ENCODE measurements at places on chromosomes 5 and 9.

GRCh38 chr9:35660966-35661415, 2.9 kb downstream of the CCDC107 start:
- peaks cover 15% of the 10 kb centered on the region for H3K36me3 ChIP-seq
- peak overlapping the region; percentile 100 for H3K27ac ChIP-seq
- no peaks in the 10 kb centered on the region for H3K27me3 ChIP-seq
- peak; percentile 74 for DNase-seq
- peaks cover 37% of the 10 kb centered on the region for H3K4me1 ChIP-seq

- DNase-seq, result no peak
- no peak overlapping the region for H3K27ac ChIP-seq
- no peaks in the 10 kb centered on the region for H3K27me3 ChIP-seq
- no peaks in the 10 kb centered on the region for H3K36me3 ChIP-seq
These were observed 8.5 kb downstream of the SPINK9 start for GRCh38 chr5:148343603-148344487.

DNA sequence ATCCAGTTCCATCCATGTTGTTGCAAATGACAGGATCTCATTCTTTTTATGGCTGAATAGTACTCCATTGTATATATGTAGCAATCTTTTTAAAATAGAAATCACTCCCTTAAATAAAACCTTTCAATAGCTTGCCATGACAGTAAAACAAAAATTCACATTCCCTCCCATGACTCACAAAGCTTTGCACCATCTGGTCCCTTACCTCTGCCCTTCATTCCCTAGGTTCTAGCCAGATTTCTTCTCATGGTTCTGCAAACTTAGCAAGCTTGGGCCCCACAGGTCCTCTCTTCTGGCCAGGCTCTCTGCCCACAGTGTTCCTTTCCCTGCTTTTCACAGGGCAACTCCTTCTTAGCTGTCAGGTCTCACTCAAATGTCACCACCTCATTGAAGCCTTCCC, 4.3 kb upstream of the SPOCK1 start:
- no peaks in the 10 kb centered on the region for H3K36me3 ChIP-seq
- no peak overlapping the region for H3K27ac ChIP-seq
- DNase-seq, result no peak
- H3K27me3 ChIP-seq, result peaks cover 4% of the 10 kb centered on the region
- no peak overlapping the region for H3K4me3 ChIP-seq
- H3K4me1 ChIP-seq, result peaks cover 5% of the 10 kb centered on the region

GRCh38 chr5:151060742-151061141, 20.1 kb downstream of the TNIP1 start:
- peaks cover 63% of the 10 kb centered on the region for H3K4me1 ChIP-seq
- peak overlapping the region; percentile 10 for H3K27ac ChIP-seq
- H3K36me3 ChIP-seq, result peaks cover 52% of the 10 kb centered on the region
- H3K27me3 ChIP-seq, result no peaks in the 10 kb centered on the region
- DNase-seq, result no peak

- DNase-seq, result no peak
- no peak overlapping the region for H3K27ac ChIP-seq
- no peaks in the 10 kb centered on the region for H3K36me3 ChIP-seq
- H3K27me3 ChIP-seq, result no peaks in the 10 kb centered on the region
These were observed 95.4 kb downstream of the PAM start for GRCh38 chr5:102850503-102850902.

DNA sequence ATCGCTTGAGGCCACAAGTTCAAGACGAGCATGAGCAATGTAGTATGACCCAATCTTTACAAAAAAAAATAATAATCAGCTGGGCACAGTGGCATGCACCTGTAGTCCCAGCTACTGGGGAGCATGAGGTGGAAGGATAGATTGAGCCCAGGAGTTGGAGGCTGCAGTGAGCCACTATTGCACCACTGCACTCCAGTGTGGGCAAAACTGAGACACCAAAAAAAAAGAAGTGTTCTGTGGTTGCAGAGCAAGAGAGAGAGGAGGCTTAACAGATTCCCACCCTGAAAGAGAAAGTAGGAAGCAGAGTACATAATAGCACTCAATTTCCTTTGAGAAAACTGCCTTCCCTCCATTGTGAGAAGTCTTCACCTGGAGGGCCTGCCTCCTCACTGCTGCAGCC, 52.6 kb downstream of the ALDH7A1 start:
- H3K36me3 ChIP-seq, result peaks cover 14% of the 10 kb centered on the region
- H3K27me3 ChIP-seq, result no peaks in the 10 kb centered on the region
- no peak for DNase-seq
- H3K27ac ChIP-seq, result no peak overlapping the region
- no peak overlapping the region for H3K4me3 ChIP-seq

GRCh38 chr5:39414426-39414825, 10.4 kb downstream of the DAB2 start:
- no peaks in the 10 kb centered on the region for H3K27me3 ChIP-seq
- peaks cover 14% of the 10 kb centered on the region for H3K36me3 ChIP-seq
- DNase-seq, result no peak
- H3K4me3 ChIP-seq, result no peak overlapping the region

GRCh38 chr5:141172381-141173204, at the start of gene PCDHB7:
PCDHB7 (plus strand) TSS chr5:141172644; CDS start chr5:141172836, 192 bp downstream.
- H3K4me3 ChIP-seq, result peak within 1 kb of the TSS; percentile 33
- H3K27me3 ChIP-seq, result peaks cover 3% of the 10 kb centered on the region
- no peaks in the 10 kb centered on the region for H3K4me1 ChIP-seq
- no peak for DNase-seq
- H3K27ac ChIP-seq, result no peak within 1 kb of the TSS
- H3K36me3 ChIP-seq, result no peaks in the 10 kb centered on the region

DNA sequence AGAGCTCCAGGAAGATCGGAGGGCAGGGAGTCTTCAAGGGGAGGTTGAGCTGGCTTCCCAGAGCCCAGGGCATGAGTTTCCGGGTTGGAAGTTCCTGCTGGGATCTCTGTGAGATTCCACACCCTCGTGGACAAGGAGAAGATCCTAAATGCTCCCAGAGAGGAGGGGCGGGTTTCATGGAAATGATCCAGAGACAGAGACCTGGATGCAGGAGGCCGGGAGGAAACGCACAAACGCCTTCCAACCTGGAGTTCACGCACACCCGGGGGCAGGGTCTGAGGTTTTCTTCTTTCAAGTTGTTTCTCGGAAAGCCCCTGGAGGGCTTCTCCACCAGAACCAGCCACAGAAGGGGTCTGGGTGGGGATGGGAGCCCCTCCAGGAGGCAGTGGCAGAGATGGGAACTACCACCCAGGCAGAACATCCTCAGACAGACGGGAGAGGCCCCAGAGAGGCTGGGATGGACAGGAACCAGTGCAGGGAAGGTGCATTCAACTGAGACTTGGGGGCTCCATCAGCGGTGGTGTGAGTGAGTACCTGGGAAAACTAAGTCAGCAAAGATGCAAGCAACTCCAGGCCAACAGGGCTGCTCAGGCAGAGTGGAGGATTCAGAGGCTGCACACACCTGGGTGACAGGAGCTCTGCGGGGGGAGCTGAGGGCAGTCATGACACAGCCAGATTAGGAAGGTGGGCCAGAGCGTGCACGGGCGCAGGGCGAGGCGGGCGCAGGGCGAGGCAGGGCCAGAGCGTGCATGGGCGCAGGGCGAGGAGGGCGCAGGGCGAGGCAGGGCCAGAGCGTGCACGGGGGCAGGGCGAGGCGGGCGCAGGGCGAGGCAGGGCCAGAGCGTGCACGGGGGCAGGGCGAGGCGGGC, 52.1 kb upstream of the EXOC3 start:
- peaks cover 22% of the 10 kb centered on the region for H3K27me3 ChIP-seq
- no peak overlapping the region for H3K27ac ChIP-seq
- H3K4me3 ChIP-seq, result no peak overlapping the region
- peak; percentile 53 for DNase-seq

DNA sequence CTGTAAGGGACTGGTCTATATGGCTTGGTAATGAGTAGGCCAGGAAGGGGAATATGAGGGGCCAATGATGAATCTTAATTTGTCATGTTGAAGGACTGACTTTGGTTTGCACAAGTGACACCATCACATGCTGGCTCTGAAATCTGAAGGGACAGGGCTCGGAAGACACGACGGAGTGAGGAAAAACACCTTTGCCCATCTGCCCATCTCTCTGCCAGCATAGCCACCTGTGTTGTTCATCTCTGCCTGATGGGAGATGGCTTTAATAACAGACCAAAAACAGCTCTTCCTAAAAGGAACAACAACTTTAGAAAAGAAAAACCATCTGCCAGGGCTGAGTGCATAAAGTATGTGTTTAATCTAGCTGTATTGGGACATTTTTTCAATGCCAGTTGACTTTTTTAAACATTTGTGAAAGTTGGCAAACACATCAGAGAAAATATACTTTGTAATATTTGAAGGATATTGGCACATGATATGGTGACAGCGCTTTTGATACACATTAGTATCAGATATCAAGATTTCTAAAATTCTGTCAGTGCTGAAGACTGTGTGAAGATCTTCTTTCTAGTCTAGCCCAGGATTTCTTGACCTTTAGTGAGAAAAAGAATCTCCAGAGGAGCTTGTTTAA, 27.1 kb downstream of the ABLIM3 start:
- H3K27me3 ChIP-seq, result no peaks in the 10 kb centered on the region
- no peak overlapping the region for H3K27ac ChIP-seq
- no peak overlapping the region for H3K4me3 ChIP-seq
- DNase-seq, result no peak
- no peaks in the 10 kb centered on the region for H3K4me1 ChIP-seq

- H3K4me3 ChIP-seq, result no peak overlapping the region
- no peak for DNase-seq
- no peak overlapping the region for H3K27ac ChIP-seq
- peaks cover 7% of the 10 kb centered on the region for H3K4me1 ChIP-seq
- no peaks in the 10 kb centered on the region for H3K27me3 ChIP-seq
These were observed 168.9 kb downstream of the MUSK start for GRCh38 chr9:110837401-110838005.

DNA sequence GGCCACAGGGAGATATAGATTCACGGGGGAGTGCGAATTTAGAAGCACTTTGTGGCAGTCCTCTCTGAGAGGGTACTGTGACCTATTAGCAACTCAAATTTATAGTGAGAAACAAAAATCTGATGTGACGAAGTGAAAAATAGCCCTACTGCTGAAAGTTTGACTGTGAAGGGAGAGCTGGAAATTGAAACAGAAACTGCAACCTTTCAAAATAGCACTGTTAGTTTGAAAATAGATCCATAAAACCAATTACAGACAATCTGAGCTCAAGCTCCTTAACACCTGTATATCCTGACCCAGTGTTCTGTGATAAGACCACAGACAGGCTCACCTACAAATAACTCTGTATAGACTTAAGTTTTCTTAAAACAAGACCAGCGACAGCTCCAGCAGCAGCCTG, 420.1 kb downstream of the IRX1 start:
- H3K4me1 ChIP-seq, result peaks cover 13% of the 10 kb centered on the region
- no peaks in the 10 kb centered on the region for H3K27me3 ChIP-seq
- H3K36me3 ChIP-seq, result no peaks in the 10 kb centered on the region

DNA sequence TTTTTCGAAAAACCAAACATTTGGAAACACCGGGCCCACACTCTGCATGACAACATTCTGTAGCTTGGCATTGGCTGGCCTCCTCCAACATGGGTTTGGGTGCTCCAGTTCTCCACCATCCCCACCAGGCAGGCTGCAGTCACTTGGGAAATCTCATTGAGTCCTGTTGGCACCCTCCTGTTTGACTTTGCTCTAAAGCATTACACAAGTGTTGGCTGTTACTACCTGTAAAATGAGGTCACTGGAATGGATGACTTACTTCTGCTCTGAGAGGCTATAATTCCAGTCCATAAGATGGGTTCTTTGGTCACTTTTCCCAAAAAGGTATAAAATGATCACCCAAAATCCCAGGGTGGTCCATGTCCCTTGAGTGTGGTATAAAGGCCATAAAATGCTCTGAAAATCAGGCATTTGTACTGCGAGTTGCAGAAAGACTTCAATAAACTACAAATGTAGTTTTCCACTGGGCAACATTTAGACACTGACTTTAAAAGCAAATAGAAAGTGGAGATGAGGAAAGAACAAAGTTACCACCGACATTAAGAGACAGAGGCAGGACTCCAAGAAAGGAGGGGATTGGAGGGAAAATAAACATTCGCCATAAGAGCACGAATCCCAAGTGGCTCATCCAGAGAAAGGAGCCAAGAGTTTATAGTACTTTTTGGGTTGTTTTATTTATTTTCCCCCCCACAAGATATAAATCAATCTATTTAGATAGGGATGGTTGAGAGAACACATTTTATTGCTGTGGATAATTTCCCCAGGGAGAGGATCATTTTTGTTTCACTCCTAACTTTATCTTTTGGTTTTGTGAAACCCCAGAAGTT, 295.1 kb downstream of the TLE1 start:
- H3K4me3 ChIP-seq, result no peak overlapping the region
- no peaks in the 10 kb centered on the region for H3K36me3 ChIP-seq
- H3K27ac ChIP-seq, result peak overlapping the region; percentile 41
- peaks cover 28% of the 10 kb centered on the region for H3K4me1 ChIP-seq
- DNase-seq, result no peak
- no peaks in the 10 kb centered on the region for H3K27me3 ChIP-seq

DNA sequence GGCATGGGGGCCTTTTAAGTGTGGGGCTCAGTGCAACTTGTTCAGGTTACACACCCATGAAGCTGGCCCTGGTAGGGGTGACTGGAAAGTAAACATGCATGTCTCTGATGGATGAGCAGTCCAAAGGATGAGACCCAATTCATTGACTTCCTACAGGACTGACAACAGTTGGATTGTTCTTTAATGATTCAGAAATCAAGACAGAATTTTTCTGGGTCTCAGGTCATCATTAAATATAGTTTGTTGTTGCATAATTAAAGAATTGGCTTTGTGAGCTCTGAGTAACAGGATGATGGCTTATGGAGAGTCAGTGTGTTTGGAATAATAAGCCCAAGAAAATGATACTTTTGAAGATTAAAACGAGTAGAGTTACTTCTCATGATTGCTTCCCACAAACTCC, 604.2 kb upstream of the CLINT1 start:
- no peak for DNase-seq
- H3K4me1 ChIP-seq, result no peaks in the 10 kb centered on the region
- no peak overlapping the region for H3K27ac ChIP-seq
- H3K27me3 ChIP-seq, result no peaks in the 10 kb centered on the region
- H3K4me3 ChIP-seq, result no peak overlapping the region

- H3K4me3 ChIP-seq, result peak overlapping the region; percentile 92
- no peak for DNase-seq
- no peaks in the 10 kb centered on the region for H3K27me3 ChIP-seq
- H3K4me1 ChIP-seq, result peaks cover 17% of the 10 kb centered on the region
- peak overlapping the region; percentile 88 for H3K27ac ChIP-seq
These were observed 500 bp downstream of the URM1 start for GRCh38 chr9:128371630-128372117.

- no peaks in the 10 kb centered on the region for H3K36me3 ChIP-seq
- H3K27me3 ChIP-seq, result no peaks in the 10 kb centered on the region
- DNase-seq, result peak; percentile 85
These were observed 51.7 kb downstream of the RXRA start for GRCh38 chr9:134377976-134378375.

DNA sequence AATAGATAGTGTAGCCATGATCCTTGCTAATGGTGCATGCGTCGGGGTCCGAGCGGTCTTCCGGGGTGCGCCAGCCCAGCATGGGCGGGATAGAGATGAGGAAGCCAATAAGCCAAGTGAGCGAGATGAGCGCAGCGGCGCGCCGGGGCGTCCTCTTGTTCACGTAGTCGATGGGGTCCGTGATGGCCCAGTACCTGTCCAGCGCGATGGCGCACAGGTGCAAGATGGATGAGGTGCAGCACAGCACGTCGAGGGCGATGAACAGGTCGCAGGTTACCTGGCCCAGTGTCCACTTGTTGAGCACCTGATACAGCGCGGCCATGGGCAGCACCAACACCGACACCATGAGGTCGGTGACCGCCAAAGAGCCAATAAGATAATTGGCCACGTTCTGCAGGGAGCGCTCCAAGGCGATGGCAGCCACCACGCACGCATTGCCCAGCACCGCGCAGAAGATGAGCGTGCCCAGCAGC, 1.1 kb downstream of the HTR1A start:
- no peaks in the 10 kb centered on the region for H3K4me1 ChIP-seq
- no peaks in the 10 kb centered on the region for H3K36me3 ChIP-seq
- no peak overlapping the region for H3K27ac ChIP-seq
- DNase-seq, result no peak
- H3K4me3 ChIP-seq, result no peak overlapping the region
- peaks cover 45% of the 10 kb centered on the region for H3K27me3 ChIP-seq
